ENCODE measurements at places on chromosomes 16 and 17. TPM values are rescaled to one million over a fixed set of nuclear protein-coding genes. Genes with fewer than 3 reads are reported as not detected.

MT4 gene
- not detected for total RNA-seq

THUMPD1 gene
- 94.1 TPM for total RNA-seq

CTRB2 gene
- total RNA-seq = not detected

METTL9 gene
- 215 TPM for total RNA-seq

CDH5 gene
- total RNA-seq = 5.6 TPM

ACSM2B gene
- total RNA-seq = not detected

STH gene
- 3.9 TPM for total RNA-seq

FOXN1 gene
- total RNA-seq = not detected

GAS2L2 gene
- 0.16 TPM for total RNA-seq

SRL gene
- 0.16 TPM for total RNA-seq

TOP2A gene
- total RNA-seq = 24.0 TPM

SMPD3 gene
- 67.2 TPM for total RNA-seq

MYH11 gene
- total RNA-seq = under 0.01 TPM

CHD9NB gene
- total RNA-seq = 0.78 TPM

CAPN15 gene
- 10.3 TPM for total RNA-seq

PLA2G10 gene
- total RNA-seq = not detected

ENPP7 gene
- total RNA-seq = not detected

PLLP gene
- 1.2 TPM for total RNA-seq

RBFOX1 gene
- 78.0 TPM for total RNA-seq

PIPOX gene
- total RNA-seq = 4.1 TPM

PRAC2 gene
- not detected for total RNA-seq

STAC2 gene
- total RNA-seq = 0.31 TPM

SYT17 gene
- 6.2 TPM for total RNA-seq

MT2A gene
- 2.3 TPM for total RNA-seq

PCGF2 gene
- total RNA-seq = 4.8 TPM

CHP2 gene
- 0.62 TPM for total RNA-seq

P3H4 gene
- 10.3 TPM for total RNA-seq

LDHD gene
- total RNA-seq = 0.31 TPM

SDR42E2 gene
- not detected for total RNA-seq

PDILT gene
- not detected for total RNA-seq

ABCA9 gene
- total RNA-seq = 6.6 TPM

TNP2 gene
- not detected for total RNA-seq

TPSB2 gene
- not detected for total RNA-seq

OGFOD3 gene
- total RNA-seq = 9.4 TPM

CDH16 gene
- not detected for total RNA-seq

HIGD1B gene
- 3.7 TPM for total RNA-seq

MYH1 gene
- not detected for total RNA-seq

GPR142 gene
- total RNA-seq = not detected

FBXW10B gene
- 1.1 TPM for total RNA-seq

PRSS22 gene
- total RNA-seq = not detected

SHISA9 gene
- total RNA-seq = 14.7 TPM

PRSS27 gene
- 1.6 TPM for total RNA-seq

RNU2-1 gene
- not detected for total RNA-seq

C17orf50 gene
- not detected for total RNA-seq
